ENCODE measurements at places on chromosomes 1 and 21.
A peak's percentile ranks its signal among the peaks of the same experiment; 100 is the strongest.

- no peak for DNase-seq
Measured at GRCh38 chr1:184116287-184116686, 64.8 kb downstream of the TSEN15 start.

DNA sequence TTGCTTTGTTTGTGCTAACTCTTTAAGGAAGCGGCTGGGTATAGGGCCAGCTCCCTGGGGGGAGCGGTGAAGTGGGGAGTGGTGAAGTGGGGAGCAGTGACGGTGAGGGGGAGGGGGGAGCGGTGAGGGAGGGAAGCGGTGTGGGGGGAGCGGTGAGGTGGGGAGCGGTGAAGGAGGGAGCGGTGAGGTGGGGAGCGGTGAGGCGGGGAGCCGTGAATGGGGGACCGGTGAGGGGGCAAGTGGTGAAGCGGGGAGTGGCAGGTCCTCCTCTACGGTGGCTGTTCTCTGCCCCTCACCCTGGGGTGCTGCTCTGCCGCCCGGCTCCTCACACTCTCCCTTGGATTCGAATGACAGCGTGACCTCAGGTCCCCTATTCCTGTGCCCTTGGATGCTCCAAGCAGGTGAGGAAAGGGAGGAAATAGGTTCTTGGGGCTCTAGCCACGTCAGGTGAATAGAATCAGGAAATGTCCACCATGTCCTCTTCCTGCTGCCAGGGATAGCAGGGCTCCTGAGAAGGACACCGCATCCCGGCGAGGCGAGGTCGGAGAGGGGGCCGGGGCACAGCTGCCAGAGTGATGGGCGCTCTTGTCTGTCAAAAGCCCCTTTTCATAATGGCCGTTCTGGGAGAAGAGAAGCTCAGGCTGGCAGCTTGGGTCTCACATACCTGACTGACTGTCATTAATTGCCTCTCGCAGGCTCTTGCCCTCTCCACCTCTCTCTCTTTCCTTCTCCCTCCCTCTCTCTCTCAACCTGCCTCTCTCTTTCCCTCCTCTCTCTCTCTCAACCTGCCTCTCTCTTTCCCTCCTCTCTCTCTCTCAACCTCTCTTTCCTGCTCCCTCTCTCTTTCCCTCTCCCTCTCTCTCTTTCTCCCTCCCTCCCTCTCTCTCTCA is 134.2 kb downstream of the PGBD5 start:
- DNase-seq = peak; percentile 68

- peak; percentile 65 for DNase-seq
Measured at GRCh38 chr1:235326719-235327558, 1.0 kb downstream of the ARID4B start.

- DNase-seq = no peak
Measured at GRCh38 chr1:61486783-61487536, 238.0 kb downstream of the TM2D1 start.

GRCh38 chr1:76827066-76827465 is 40.2 kb upstream of the ST6GALNAC5 start:
- no peak for DNase-seq

- DNase-seq = peak; percentile 37
Measured at GRCh38 chr1:66342707-66343106, 191.2 kb upstream of the SGIP1 start.

DNA sequence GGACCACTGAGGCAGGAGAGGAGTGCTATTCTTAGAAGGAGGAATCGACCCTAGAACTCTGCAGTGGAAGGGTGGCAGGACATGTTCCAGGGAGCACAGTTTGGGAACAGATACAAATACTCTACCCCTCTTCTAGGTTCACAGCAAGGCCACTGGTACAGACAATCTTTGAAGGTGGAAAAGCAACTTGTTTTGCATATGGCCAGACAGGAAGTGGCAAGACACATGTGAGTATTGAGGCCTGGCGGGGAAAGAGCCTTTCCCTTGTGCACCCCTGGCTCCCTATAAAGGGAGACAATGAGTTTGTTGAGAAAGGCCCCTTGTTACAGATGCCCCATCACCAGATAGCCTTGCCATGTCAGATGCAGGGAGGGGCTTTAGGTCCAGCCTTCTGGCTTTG is 17.8 kb downstream of the KIF2C start:
- no peak for DNase-seq

DNA sequence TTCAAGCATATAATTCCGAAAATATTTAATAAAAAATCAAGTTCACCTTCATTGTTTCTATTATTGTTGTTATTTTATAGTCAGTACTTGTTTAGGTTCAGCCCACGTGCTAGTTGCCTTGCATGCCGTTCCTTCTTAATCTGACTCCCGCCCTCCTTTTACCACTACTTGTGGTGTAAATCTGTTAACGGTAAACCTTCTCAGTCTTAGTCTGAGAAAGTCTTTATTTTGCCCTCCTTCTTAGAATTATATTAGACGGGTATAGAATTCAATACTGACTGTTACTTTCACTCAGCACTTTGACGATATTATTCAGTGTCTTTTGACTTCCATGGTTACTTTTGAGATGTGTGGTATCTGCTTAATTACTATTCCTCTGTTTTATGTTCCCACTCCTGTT is 104.8 kb downstream of the RGL1 start:
- DNase-seq = no peak

- no peak for DNase-seq
Measured at GRCh38 chr21:37005548-37006485, 685 bp upstream of the RIPPLY3 start.
